ENCODE measurements at places on chromosomes 5 and 9. TPM values are rescaled to one million over a fixed set of nuclear protein-coding genes. Genes with fewer than 3 reads are reported as not detected.

LRRTM2 gene
- not detected for total RNA-seq

TMEM252 gene
- total RNA-seq = not detected

IL4 gene
- total RNA-seq = not detected

DNA sequence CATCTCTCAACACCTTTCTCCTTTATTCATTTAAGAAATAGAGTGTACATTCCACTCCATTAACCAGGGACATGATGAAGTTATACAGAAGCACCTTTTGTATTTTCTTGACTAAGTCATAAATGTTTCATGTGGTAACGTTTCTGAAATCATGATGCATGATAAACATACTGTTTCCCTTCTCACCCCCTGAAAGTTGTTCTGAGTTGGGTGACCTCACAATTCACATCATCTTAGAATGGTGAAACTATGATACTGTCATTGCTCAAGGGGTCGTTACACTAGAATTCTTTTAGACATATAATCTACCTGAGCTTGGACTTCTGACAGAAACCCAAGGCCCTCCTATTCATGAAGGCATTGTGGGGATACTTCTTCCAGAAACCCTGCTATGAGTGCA, 37.8 kb upstream of the MIER3 start:
- DNase-seq = no peak

SLC25A2 gene
- total RNA-seq = 0.34 TPM

F2RL2 gene
- not detected for total RNA-seq

- DNase-seq = no peak
These were observed 5.8 kb downstream of the ANXA6 start for GRCh38 chr5:151151793-151152192.

GRCh38 chr9:18985464-18985951, 47.5 kb downstream of the SAXO1 start:
- DNase-seq = no peak

DNA sequence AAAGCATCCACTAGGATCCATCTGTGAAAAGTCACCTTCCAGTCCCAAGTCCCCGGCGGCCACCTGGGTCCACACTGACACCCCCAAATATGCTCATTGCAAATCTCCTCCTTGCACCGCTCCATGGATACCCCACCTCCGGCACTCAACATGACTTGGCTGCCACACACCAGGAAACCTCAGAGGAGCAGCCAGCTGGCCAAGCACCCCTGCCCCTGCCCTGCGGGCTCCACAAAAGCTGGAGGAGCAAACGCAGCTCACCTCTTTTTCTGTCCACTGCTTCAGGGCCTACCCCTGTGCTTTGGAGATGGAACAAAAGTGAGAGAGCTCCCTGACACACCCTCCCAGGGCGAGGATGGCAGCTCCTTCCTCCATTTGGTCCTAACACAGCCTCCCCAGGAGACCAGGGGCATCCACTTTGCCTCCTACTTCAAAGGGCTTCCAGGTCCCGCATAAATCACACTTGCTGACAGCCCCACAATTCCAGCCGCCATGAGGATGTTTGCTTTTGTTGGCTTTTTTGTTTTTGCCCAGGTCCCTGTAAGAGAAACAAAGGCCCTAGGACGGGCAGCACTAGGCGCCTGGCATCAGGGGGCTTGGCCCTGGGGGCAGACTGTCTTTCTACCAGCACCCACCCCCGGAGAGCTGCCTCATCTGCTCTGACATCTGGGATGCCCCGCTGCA, 14.8 kb downstream of the ROR2 start:
- DNase-seq = no peak

SMIM3 gene
- total RNA-seq = 17.9 TPM

DNA sequence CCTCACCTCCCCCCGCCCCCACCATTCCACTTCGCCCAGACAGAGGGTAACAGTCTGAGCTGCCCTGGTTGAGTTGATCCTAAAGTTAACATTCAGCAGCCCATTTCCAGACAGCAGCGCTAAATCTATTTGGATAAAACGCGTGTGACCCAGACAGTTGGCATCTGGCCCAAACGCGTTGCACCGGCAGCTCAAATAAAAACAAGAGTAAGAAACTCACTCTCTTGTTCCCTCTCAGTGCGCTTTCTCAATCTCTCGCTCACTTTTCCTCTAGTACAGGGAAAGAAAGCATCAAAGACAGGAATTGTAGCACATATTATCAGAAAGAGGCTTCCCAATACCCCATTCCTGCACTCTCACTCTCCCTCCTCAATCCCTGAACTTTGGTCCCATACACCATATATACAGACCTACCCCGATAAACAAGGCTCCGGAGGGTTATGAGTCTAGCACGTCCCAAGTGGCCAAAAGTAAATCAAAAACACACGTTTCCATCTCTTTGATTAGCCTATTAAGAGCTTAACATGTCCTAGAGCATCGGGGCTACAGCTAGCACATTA, 1.3 kb downstream of the ADAMTS6 start:
- peak; percentile 24 for DNase-seq

- DNase-seq = no peak
These were observed 6.6 kb upstream of the MSMP start for GRCh38 chr9:35760651-35761050.

GRCh38 chr5:1172670-1173404, 28.6 kb upstream of the SLC6A19 start:
- DNase-seq = peak; percentile 24

GRCh38 chr9:97373331-97373730, 38.6 kb upstream of the TDRD7 start:
- DNase-seq = no peak

ERAP2 gene
- 42.5 TPM for total RNA-seq

DNA sequence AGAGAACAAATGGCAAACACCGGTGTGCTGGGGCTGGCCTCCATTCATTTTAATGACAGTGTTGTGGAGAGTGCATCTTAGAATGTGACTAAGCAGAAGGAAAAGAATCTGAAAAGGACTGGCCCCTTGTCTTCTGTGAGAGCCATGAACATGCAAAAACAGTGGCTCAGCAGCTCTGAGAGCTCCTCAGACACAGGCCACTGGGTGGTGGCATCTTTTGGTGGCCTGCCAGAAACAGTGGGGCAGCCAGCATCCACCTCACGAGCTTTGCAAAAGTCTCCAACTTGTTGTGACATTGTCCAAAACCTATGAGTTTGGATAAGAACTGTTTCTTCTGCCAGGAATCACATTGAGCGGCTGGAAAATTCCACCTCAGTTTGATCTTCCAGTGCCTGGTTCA, 233.4 kb downstream of the NR3C1 start:
- no peak for DNase-seq

GRCh38 chr5:97458851-97459250, 275.8 kb upstream of the RIOK2 start:
- DNase-seq = no peak

GRXCR2 gene
- not detected for total RNA-seq

DNA sequence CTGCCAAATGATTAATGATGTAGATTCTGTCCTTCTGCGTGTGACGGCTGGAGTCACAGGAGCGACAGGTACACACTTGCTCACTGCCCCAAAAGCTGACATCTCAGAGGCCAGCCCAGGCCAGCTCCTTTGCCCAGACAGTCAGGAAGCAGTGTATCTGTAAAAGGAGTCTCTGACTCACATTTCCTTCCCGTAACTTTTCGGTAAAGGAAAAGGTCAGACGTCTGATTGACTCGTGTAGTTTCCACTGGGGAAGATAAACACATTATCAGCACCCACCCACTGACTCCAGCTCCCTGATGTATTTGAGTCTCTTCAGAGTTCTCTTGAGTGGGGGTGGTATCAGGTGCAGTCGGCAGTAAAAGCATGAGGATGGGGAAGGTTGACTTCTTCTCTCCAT, 64.4 kb upstream of the WWC1 start:
- no peak for DNase-seq

TRPM3 gene
- not detected for total RNA-seq

DNA sequence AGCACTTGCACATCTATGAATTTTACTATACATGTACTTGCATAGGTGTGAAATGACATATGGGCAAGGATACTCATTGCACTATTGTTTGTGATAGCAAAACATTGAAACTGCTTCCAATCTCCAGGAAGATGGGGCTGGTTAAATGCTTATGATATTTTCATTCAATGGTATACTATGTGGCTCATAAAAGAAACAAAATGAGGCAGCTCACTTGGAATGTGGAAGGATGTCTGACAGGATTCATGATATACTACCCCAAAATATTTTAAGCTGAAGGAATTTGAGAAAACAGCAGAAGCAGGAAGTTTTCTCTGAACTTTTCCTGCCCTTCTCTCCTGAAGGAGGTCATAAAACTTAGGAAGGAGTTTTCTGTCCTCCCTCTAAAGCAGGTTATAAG, 99.6 kb upstream of the CAST start:
- no peak for DNase-seq

DNA sequence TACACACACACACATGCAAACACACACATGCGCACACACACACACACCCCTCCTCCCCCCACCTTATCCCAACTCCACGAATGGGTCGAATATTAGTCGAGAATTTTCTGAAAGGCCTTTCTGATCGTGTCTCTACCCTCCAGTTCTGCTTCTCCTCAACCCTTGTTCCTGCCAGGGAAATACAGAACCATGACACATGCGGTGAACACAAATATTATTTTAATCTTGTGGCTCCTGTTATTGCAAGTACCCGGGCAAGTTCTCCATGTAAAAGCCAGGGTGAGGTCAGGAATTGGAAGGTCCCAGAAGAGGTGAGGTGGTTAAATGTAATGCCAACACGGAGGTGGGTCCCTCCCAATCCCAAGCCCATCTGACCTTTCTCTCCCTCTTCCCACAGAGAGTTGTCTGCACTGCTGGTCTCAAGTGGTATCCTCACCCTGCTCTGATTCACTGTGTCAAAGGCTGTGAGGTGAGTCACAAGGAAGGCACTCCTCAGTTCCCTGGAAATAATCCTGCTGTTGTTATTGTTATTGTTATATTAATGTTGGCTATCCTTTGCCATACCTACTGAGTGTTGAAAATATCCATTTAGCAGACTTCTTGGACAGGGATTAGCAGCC, 223.7 kb downstream of the PAPPA start:
- no peak for DNase-seq

DNA sequence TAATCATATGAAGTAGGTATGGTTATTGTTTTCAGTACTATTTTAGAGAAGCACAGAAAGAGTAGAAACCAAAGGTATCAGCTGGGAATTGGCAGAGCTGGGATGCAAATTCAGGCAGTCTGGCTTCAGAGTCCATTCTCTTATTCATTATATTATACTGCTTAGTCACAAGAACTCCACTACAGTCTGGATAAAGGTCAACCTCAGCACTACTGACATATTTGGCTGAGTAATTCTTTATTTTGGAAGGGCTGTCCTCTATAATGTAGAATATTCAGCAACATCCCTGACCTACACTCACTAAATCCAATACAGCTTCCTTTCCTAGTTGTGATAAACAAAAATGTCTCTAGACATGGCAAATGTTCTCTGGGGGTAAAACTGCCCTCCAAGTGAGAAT, 37.6 kb downstream of the PTGER4 start:
- DNase-seq = no peak

GRCh38 chr9:93154293-93154903, 20.3 kb upstream of the NINJ1 start:
- DNase-seq = no peak

- no peak for DNase-seq
These were observed 45.2 kb upstream of the FAM240B start for GRCh38 chr9:38765101-38765500.

CDKN2B gene
- total RNA-seq = not detected

DNA sequence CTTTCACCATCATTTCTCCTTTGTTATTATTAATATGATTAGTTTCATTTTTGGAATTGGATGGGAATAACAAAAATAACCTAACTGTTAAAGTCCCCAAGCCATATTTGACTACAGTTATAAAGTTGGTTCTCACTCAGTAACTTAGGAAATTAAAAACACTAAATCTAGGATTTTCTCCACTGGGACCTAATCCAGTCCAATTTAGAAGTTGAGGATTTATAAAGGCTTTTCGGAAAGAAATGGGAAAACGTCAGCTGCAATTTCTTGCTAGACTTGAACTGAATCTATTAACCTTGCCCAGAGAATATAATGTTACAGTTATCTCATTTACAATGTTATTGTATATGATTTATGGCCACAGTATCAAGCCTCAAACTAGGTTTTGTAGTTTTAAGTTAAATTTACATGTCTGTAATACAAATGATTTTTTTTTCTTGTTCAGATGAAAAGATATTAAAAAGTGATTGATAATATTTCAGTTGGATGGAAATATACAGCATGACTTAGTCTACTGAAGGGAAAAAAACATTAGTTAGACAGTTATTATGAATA, 524.3 kb upstream of the GRAMD2B start:
- no peak for DNase-seq

OR1L6 gene
- not detected for total RNA-seq

- DNase-seq = peak; percentile 37
These were observed 66.9 kb upstream of the GLIS3 start for GRCh38 chr9:4366591-4367330.

DNA sequence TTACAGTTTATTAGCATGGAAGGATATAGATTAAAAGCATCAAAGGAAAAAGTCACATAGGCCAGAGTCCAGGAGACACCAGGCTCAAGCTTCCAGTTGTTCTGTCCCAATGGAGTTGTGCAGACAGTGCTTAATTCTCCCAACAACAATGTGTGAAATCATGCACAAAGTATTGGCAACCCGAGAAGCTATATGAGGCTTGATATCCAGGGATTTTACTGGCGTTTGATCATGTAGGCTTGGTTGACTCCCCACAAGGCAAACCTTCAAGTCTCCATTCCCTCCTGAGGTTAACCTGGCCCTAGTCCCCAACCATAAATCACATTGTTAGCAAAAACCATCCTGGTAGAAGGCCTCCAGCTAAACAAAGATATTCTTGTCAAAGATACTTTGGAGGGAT, 141.5 kb downstream of the ADAMTS19 start:
- DNase-seq = no peak

CDH12 gene
- total RNA-seq = not detected

DNA sequence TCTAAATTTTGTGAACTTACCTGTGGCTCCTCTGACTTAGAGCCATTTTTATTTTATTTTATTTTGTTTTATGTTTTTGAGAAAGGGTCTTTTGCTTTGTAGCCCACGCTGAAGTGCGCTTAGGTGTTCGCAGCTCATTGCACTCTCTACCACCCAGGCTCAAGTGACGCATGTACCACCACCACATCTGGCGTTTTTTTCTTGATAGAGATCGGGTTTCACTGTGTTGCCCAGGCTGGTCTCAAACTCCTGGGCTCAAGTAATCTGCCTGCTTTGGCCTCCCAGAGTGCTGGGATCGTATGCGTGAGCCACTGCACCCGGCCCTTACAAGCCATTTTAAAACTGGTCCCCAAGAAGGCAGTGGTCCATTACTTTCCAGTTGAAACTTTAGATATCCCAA, 18.5 kb downstream of the MATR3 start:
- no peak for DNase-seq

- DNase-seq = no peak
These were observed 480.0 kb downstream of the TAF11L14 start for GRCh38 chr5:18114151-18114757.

DNA sequence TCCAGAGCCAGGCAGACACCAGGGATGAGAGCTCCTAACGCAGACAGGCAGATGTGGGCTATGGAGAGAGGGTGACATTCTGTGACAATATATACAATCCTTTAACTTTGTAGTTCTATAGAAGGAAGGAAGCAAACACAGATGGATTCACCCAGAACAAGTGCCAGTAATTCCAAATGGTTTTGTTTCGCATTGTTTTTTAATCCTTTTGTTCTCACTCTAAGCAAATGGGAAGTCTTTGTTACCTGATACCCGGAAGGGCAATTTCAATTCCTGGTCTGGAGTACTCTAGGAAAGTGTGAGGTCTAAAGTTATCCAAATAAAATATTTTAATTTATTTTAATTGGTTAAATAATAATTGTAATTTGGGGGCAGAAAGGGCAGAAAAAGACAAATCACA, 2.5 kb downstream of the FRMD3 start:
- DNase-seq = no peak

ROPN1L gene
- 2.7 TPM for total RNA-seq

Measured in naive thymus-derived CD4-positive, alpha-beta T cell (primary cell).